ENCODE measurements at places on chromosomes 2 and 18.

DNA sequence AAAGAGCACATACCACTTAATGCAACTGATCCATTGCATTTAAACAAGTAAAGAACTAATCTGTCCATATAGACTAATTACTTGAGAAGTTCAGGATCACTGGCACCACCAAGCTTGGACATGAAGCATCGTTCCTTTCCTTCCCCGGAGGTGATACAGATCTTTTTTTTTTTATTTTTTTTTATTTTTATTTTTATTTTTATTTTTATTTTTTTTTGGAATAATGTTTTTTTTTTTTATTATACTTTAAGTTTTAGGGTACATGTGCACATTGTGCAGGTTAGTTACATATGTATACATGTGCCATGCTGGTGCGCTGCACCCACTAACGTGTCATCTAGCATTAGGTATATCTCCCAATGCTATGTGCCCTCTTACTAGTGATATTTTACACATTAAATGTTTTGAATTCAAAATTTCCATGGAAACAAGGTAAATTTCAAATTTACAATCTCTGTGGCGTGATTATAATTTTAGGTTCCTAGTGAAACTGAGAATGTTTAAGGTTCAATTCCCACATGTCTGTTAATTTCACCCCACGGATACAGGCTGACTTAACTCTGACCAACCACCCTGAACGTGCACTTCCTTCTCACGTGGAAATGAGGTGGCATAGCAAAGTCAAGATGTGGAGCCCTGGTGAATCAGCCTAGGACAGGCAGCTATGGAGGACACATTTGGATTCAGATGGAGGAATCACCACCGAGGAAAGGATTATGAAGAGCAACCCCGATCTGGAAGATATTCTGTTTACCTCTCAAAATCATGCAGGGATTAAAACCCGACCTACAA lies 101.6 kb upstream of the THOC1 start:
- DNase-seq, result no peak

GRCh38 chr2:208489687-208490086 lies 83.1 kb downstream of the PTH2R start:
- DNase-seq, result no peak

GRCh38 chr2:15842758-15843666 lies 97.3 kb upstream of the MYCN start:
- DNase-seq, result no peak

DNA sequence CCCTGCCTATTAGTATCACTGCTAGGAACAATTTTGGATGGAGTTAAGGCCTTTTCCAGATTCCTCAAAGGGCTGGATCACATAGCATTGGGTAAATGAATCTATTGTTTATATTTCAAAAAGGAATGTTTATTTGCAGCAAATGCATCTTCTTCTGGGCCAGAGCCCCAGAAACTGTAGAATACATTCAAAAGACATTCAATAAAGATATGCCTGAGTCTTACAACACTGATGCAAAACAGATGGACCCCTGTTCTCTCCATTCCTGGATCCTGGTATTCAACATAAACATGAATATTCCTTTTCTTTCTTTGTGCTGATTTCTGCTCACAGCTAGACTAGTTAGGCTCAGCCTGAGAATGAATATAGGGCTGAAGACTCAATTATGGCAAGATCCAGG lies 227.2 kb upstream of the KLHL29 start:
- no peak for DNase-seq

GRCh38 chr18:59712311-59712710 lies 15.1 kb upstream of the CCBE1 start:
- no peak for DNase-seq

- DNase-seq, result no peak
These were observed 65.9 kb upstream of the TFCP2L1 start for GRCh38 chr2:121350890-121351289.
